ENCODE measurements at places on chromosomes 7 and 10.

- peak; percentile 5 for DNase-seq
These were observed 16.2 kb upstream of the NPVF start for GRCh38 chr7:25244254-25245033.

DNA sequence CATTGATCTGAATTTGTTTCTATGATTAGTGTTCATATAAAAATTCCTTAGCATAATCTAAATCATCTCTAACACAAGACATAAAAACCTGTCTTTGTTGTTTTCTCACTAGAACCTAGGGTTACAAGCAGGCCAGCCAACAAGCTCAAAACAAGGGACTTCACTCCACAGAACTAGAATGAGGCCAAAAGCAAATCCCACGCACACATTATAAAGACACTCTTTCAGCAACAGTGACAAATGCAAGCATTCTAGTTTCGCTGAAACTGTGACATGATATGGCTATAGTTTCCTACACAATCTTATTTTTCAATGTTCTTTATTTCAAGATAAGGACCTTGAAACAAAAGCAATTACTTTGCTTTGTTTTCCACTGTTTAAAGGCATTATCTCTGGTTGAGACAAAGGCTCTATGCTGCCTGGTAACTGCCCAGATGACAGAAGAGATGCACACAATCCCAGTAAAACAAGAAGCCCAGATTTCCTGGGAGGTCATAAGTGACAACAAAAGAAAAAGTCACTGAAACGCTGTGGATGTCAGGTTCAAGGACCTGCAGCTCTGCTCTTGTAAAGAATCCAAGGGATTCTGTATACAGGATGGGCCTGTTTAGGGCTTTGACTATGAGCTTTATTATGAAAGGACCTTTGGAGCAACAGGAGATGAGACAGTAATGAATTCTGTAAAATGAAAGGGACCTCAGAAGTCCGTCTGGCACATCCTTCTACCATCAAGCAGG lies 105.3 kb downstream of the SORCS1 start:
- no peak for DNase-seq

- DNase-seq: no peak
These were observed 21.9 kb upstream of the ELN start for GRCh38 chr7:74006032-74006431.

DNA sequence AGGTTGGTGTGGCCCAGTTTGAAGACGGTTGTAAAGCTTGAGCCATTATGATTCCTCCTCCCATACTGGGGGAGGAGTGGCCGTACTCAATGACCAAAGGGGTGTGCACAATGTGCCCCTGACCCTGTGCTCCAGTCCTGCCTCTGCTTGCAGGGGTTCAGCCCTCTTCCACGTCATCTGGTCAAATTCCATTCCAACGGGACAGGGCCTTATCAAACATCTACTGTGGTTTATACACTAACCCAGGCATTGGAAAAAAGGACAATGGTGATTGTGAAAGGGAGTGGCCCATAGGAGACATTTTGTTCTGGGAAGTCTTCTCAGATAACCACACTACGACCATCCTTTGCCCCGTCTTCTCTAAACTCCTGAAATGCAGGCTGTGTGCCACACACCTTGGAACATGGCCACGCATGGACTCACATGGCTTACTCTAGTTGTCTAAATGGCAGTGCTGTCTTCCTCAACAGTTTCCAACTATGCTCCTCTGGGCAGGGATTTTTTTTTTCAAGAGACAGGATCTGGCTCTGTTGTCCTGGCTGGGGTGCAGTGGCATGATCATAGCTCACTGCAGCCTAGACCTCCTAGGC lies 103.0 kb downstream of the JCAD start:
- DNase-seq: no peak

DNA sequence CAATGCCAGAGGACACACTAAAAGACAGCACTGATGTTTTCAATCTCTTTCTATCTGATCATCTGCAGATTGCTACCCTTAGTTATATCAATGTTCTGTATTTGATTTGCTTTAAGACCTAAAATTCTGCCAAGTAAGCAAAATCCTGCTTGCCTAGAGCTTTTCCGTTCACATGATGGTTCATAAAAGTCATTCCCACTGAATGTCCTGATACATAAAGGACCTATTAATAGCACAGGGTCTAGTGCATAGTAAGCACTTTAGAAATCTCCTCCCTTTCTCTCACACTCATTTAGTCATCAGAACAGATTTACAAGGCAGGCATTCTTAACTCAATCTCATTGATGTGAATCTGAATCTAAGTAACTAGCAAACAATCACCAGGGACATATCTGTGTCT lies 68.8 kb downstream of the PCGF5 start:
- no peak for DNase-seq

DNA sequence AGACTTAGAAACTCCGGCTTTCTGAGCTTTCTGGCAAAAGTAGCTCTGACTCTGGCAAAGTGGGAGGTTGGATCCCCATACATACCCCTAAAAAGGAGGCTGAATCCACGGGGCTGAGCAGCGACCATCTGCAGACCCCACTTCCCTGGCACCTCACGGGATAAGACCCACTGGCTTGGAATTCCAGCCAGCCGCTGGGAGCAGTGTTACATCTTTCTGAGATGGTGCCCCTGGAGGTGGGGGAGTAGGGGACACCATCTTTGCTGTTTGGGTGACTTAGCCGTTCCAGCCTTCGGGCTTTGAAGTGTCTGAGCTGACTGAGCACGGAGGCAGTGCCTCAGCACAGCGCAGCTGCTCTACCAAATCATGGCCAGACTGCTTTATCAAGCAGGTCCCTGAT lies 45.0 kb upstream of the GRM3 start:
- DNase-seq: no peak

GRCh38 chr10:86003201-86003621 lies 363.4 kb downstream of the GRID1 start:
- no peak for DNase-seq

DNA sequence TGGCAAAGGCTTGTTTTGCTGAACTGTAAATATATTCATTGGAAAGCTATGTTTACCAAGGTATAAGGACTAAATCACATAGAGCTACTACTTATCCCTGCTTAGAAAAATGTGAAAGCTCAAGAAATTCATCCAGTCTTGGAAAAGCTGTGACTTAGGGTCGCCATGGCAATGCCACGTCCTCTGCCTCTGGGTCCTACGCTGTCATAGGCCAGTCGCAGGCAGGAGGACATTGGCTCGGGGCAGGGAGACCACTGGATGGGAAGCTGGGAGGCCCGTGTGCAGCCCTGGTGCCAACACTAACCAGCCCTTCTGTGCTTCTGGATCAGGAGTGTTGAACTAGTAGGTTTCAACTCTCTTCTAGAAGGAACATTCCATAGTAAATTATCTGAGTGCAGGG lies 67.3 kb upstream of the PDZD8 start:
- no peak for DNase-seq

DNA sequence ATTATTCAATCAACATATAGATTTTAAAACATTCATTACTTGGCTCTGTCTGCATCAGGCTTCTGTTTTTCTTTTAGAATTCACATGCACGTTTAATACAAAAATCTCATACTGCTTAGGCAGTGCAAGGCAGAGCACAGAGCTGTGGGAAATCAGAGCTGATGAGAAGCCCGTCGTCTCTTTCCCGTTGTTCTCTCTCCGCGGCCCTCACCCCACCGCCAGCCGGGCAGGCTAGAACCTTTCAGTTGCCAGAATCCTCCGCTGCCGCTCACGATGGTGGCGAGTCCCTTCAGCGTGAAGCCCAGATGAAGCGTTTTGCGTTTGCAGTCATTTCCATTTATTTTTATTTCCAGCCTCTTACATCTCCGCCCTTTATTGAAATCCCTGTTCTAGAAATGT lies 648.2 kb downstream of the SDK1 start:
- no peak for DNase-seq

DNA sequence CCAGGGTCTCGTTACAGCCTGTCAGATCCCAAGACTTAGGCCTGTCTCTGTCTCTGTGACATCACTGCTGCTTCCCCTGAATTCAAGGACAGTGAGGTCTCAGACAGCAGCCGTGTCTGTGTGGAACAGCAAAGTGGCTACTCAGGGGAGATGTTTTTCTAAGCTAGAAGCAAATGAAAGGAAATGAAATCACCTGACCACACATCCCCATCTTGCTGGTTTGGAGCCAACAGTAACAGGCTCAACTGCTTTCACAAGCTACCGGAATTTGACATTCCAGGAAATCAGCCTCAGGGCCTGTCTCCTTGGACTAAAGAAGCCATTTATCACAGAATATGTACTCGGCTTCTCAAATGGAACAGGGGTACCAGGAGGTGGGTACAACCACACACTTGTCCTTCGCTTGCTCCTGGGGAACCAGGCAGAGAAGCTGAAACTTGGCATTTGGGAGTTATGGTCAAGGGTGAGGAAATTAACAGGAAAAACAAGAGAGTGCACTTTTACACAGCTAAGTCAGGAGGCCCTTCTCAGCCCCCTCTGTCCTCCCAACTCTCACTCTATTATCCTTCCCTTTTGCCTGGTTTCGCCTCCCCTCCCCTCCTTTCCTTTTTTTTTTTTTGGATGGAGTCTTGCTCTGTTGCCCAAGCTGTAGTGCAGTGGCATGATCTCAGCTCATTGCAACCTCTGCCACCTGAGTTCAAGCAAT lies 73.2 kb downstream of the SPDYE5 start:
- DNase-seq: peak; percentile 92

GRCh38 chr10:127892743-127893142 lies at the start of gene CLRN3:
CLRN3 (minus strand) TSS chr10:127892941; CDS start chr10:127892784, 157 bp downstream.
- DNase-seq: no peak

DNA sequence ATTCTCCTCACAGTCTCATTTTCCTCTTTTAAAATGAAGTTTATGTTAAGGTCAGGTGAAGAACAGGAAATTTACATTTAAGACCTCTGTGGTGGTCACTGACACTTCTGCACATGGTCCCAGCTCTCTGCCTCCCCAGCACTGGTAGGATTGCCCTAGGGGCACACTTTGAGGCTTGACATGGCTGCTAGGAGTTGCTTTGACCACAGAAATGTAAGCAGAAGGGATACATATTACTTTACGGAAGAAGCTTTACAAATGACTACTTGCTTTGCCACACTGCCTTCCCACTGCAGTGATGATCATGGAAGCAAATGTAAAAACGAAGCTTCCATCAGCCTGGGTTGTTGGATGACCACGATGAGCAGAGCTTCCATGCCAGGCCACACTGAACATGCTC lies 53.1 kb upstream of the RSU1 start:
- no peak for DNase-seq

GRCh38 chr10:71203124-71203523 lies 9.2 kb upstream of the UNC5B start:
- DNase-seq: no peak

- no peak for DNase-seq
These were observed 170.9 kb downstream of the RAMP3 start for GRCh38 chr7:45328403-45328981.

DNA sequence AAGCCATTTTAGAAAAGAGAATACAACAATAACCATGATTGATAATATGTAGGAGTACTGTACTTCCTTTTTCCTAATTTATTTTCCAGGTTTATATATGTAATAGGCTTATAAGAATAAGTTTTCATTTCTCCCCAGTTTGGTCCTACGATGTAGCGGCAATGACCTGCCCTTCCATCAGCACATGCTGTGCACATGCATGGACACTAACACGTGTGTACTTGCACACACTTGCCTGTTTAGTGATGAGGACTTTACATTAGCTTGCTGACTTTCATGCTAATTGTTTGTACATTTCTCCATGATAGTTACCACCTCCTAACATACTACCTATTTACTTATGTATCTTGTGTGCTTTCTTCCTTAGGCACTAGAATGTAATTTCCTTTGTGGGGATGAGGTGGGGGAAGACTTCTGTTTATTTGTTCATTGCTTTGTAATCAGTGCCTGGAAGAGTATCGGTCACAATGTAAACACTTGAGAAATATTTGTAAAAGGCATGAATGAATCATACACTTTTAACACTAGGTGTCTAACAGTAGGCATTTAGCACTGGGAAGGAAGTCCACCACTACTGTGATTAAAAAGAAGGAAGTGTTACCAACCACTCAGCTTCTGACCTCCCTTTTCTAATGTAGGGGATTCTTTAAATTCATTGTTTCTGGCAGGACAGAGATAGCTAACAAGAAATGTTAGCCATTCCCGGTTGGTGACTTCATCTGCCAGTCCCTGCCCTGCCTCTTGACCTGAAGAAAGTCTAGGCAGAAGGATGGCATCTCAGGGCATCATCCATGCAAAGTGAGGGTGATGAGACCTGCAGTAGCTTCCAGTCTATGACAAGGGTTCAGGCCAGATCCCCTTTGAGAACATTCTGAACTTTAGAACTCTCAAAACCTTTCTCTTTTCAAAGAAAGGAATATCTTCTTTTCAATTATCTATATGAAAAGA lies 120.2 kb upstream of the RAB18 start:
- no peak for DNase-seq

DNA sequence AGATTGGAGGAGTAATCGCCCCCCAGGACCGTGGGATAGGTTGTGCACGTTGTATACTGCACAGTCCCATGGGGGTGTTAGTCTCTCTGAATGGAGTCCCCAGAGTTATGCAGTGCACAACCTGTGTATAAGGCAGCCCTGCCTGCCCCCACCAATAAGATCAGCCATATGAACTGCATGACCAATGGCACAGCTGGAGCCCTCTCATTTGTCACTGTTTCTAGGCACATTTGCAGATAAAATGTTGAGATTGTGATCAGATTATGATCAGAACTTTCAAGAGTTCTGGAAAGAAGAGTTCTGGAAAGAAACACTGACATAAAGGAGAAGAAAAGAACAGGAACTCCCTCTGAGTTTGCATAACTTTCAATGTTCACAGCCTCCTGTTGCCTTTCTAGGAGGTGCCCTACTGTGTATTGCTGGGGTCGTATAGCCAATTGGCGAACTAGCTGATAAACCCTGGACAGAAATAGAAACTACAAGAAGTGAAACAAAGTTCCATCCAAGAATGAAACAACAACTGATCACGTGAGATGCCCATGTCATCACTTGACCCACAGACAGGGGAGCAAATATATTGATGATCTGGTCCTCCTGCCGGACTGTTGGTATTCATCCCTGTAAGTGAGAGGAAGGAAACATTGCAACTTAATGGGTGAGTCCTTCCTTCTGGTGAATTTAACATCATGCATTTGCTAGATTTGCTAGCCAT lies 49.6 kb upstream of the TOMM7 start:
- no peak for DNase-seq

GRCh38 chr7:134182078-134182477 lies 54.9 kb downstream of the LRGUK start:
- no peak for DNase-seq

GRCh38 chr7:151038951-151039849 lies 9.1 kb upstream of the ASIC3 start:
- DNase-seq: peak; percentile 89

- DNase-seq: no peak
These were observed 115.9 kb downstream of the PTPRN2 start for GRCh38 chr7:158471716-158472115.

Measured in fibroblast of skin of abdomen (primary cell).